Globus pallidus (tissue), 1 donor: ENCODE measurements at places on chromosomes 4 and X.

DNA sequence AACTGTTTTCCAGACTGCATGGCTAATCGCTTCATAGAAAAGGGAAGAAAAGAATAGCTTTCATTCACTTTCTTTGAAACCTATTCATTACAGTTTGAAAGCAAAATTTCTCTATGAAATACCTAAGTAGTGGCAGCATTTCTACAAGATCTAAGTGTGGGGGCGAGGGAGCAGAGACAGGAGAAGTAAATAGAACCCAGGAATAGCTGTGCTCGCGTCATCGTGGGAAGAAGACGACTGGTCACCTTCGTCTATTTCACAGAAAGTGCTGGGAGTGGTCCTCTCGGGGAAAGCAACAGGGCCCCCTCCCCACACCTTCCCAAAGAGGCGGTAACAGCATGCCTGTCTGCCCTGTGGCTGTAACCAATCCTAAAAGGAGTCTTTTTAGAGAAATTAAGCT is 169.9 kb upstream of the NOCT start:
- DNase-seq = no peak

DNA sequence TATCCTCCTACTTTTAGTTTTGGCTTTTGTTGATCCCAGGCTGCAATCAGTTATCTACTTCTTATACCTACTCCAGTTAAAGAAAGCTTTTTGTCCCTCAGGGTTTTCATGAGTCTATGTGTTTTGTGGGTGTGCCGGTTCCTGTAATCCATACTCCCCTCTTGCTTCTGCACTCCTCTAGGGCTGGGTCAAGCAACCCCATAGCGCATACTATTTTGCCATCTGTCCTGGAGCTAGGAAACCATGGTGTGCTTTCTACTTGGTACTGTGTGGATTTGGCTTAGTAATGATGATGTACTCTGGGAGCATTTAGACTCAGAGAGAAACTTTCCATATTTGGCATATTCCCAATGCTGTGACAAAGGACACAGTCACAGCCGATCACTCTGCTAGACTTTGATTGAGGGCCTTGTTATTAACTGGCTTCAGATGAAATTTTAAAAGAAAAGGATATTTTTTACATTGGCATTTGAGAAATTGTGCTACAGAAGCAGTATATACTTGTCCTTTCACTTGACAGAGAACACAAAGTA is 86.1 kb upstream of the GRXCR1 start:
- peak; percentile 80 for DNase-seq

GRCh38 chrX:53211391-53211978 is 13.5 kb downstream of the KDM5C start:
- DNase-seq = no peak

DNA sequence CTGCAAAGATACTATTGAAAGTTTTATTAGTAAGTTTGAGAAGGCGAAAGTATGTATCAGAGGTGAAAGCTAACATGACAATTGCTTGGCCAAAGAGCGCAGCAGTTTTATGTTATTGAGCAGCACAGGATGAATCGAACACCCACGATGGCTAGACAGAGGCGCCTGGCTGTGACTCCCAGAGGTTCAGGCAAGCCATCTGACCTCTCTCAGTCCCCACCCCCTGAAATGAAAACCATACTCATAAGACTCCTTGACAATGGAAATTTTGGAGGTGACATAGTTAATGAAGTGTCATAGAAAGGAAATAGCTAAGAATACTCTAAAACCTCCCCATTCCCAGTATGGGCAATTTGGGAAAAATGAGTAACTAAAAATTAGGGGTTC is 70.6 kb downstream of the MGST2 start:
- no peak for DNase-seq

- DNase-seq = no peak
These were observed 76.2 kb downstream of the COL4A6 start for GRCh38 chrX:108362026-108362425.

DNA sequence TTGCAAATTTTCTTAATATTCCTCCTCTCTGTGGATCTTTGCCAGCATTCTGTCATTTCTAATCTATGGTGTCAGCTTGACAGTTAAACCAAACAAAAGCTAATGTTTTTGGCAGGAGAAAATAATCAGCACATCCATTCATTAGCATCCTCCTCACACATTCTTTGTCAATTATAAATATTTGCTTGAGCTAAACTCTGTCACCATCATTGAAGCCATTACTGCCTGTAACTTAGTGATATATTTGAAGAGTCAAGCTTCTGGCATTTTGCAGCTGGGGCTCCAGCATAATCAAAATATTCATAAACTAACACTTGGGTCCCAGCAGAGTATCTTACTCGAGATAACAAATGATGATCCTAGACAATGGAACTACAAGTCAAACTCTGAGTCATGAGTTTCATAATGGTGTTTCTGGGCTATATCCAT is 126.1 kb downstream of the EIF4E start:
- peak; percentile 13 for DNase-seq

- no peak for DNase-seq
These were observed 1.7 kb upstream of the DCTD start for GRCh38 chr4:182918791-182919302.

DNA sequence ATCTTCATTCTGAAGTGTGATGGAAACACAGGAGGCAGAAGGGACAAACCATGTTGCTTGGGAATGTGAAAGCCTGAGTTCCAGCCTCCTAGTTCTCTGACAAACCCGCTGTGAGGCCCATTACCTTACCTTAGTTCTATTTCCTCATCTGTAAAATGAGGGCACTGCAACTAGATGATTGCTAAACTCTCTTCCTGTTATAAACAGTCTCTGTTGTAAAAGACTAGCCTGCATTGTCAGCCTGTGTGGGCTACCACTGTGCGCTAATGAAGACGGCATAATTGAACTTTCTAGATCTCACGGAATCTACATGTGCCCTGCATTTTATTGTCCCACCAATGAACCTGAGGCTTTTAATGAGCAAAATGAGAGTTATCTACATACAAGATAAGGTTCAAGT is 147.2 kb downstream of the AFF2 start:
- DNase-seq = no peak

GRCh38 chr4:74133786-74134499 is 24.0 kb upstream of the MTHFD2L start:
- DNase-seq = peak; percentile 78

DNA sequence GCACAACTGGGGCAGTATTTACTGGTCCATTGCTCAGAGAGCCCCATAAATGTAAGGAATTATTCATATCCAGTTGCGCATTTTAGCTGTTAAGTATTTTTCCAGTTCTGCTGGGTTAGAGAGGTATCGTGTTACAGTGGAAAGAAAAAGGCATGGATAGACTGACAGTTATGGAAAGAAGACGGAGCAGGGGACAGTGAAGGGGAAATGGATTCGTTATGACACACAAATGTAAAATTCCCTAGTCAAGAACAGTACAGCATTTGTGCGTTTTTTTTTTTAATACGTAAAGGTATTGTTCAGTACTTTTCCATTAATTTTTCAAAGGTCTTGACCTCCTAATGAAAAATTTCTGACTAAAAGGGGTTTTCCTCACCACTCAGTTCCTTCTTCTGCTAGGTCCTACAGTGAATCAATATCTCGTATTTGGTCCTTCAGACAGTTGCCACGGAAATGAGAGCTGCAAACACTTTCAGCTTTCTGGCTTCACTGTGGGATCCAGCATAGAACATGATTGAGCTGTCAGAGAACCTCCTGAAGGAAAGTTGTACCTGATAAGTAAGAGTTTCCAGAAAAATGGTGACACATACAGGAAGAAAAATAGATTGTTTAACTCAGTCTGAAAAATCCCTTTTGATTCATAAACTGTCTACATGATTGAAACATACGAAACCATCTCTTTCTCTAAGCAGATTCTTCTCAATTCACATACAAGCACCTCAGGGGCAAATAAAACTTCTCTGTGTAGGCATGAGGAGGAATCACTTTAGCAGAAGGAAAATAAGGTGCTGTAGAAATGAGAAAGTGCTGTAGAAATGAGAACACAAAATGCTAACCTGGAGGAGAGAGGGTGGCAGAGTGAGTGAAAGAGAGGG is 21.8 kb upstream of the BBS12 start:
- DNase-seq = no peak

- peak; percentile 9 for DNase-seq
These were observed 919.6 kb upstream of the DIAPH2 start for GRCh38 chrX:95764972-95765451.

- DNase-seq = no peak
These were observed 71.8 kb downstream of the HMGB2 start for GRCh38 chr4:173262375-173262774.

GRCh38 chrX:1475481-1475880 is 22.8 kb upstream of the ASMTL start:
- no peak for DNase-seq

- no peak for DNase-seq
These were observed 1237.9 kb downstream of the TECRL start for GRCh38 chr4:63171341-63171740.

DNA sequence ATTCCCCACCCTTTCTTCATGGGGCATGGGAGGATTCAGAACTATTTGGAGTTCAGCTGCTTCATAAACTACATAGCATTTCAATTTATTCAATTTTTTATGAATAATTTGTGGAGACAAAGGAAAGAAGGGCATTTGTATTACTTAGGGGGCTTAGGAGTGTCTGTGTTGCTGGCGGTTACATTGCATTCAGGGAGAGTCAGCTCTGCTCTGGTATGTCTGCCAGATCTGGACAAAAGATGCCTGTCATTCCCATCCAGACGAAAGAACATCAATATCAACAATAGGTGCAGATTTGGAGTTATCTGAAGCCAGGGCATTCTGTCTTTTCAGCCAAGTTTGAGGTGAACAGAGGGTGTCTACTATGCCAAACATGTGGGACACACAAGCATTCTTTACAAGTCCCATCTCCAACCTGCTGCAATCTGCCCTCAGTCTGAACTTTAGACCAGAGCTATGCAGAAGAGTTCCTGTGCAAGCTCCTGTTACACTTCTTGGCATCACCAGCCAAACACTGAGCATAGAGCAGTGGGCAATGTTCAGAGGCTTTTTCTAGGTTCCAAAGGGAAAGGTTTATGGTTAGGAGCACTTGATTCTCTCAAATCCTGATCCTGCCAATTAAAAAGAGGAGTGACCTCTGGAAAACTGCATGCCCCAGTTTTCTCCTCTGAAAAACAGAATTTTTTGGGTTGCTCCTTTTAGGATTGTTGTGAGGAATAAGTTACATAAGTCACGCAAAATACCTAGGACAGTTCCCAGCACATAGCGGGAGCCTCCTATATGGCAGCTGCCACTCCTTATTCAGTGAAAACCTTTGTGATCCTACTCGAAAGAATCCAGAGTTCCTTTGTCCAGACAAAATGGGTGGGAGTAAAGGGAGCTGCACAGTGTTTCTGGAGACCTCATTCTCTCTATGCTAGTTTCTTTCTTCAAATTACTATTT is 719.5 kb upstream of the SLIT2 start:
- no peak for DNase-seq

DNA sequence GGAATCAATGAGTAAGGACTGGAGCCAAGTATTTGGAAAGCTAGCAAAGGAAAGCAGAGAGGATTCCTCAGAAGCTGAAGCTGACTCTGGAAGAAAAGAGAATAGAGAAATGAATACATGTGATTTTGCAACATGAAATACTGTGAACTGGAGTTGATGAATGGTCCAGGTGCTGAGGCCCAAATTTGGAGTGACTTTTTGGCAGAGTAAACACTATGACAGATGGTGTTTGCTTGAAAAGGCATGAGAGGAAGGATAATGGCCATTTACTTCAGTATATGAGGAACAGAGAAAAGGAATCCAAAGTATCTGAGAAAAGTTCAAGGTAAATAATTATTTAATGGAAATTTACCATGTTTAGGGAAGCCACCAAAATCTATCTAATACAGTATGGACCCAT is 236.7 kb downstream of the SLITRK2 start:
- no peak for DNase-seq

- DNase-seq = no peak
These were observed 29.8 kb upstream of the ESX1 start for GRCh38 chrX:104284507-104284906.

DNA sequence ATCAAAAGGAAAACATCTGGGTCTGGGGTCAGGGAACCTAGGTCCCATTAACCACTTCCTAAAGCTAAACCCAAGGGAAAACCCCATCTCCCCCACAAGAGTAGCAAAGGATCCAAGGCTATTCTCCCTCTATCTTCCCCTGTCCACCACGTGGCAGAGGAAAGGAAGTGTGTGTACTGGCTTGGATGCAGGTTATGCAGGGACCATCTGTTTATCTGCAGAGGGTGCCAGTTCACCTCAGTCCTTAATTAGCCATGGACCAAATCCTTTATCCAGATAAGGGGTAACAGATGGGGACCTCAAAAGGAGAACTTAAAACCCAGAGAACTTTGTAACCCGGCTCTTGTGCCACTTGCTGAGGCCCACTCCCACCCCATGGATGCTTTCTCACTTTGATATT is 135.3 kb downstream of the ZNF518B start:
- no peak for DNase-seq

DNA sequence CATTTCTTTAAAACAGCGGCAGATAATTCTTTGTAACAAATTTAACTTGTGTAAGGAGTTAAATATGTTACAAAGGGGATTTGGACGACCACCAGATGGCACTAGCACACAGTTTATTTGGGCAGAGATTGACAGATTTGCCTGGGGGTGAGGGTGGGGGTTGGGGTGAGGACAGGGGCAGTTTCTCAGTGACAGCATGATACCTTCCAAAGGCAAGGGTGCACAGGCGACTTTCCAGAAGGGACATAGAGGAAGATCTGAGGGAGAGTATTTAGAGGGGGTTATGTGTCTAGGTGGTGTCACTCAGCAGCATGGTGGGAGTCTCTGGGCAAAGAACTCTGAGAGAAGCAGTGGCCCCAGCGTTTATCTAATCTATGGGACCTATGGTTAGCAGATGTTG is 9.6 kb upstream of the TMA16 start:
- peak; percentile 42 for DNase-seq

GRCh38 chr4:31005037-31005436 is 284.9 kb downstream of the PCDH7 start:
- no peak for DNase-seq

- no peak for DNase-seq
These were observed 172.7 kb downstream of the GPAT3 start for GRCh38 chr4:83708500-83709175.

DNA sequence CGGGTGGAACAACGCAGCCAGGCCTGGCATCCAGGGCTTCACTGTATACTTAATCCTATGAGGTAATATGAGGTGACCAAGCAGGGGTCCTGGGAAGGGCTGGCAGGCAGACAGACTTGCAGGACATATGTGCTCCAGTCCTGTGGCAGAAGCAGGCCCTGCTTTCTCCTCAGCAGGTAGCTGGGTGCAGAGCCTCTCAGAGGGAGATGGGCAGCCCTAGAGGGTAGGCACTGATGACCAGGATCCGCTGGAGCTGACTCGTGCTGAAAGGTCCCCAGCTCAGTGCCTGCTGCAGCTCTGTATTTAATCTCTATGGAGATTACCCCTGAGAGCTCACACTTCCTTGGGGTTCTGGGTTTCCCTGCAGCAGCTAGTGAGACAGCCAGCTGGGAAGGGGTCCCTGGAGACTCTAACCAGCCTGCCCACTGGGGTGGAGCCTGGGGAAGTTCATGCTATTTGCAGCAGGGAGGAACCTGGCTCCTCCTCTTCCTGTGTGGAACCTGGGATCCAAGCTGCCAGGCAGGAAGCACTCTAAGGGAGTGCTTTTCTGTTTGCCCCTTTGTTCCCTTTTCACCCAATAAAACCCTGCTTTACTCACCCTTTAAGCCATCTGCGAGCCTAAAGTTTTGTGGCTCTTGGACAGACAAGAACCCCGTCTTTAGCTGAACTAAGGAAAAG is 339.2 kb downstream of the DCAF12L2 start:
- no peak for DNase-seq

GRCh38 chrX:101287402-101287801 is 3.7 kb downstream of the TAF7L start:
- DNase-seq = peak; percentile 13

GRCh38 chr4:70505151-70505748 is 13.1 kb upstream of the AMTN start:
- peak; percentile 46 for DNase-seq
